Activated CD4-positive, alpha-beta T cell treated with anti-CD3 and anti-CD28 coated beads for 24 hours (primary cell): ENCODE measurements at places on chromosomes 3 and 15.

- DNase-seq: no peak
These were observed 146.5 kb upstream of the SLC6A11 start for GRCh38 chr3:10669490-10670048.

- DNase-seq: no peak
These were observed 30.7 kb upstream of the USP3 start for GRCh38 chr15:63473749-63473998.

DNA sequence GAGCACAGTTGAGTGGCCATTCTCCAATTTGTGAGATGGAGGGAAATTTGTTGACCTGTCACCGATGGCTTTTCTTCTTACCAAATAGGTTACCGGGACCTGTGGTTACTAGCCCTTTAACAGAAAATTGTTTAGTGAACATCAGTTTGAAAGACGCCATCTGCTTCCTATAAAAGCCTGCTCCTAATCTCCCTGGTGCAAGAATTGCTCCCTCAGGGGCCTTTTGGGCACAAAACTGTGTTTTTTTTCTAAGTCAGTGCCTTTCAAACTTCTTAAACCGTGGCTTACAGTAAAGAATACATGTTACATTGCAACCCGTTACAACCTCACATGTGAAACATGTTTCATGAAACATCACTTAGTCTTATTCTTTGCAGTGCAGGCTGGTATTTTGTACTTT, 15.0 kb downstream of the CACNA2D3 start:
- DNase-seq: no peak

- no peak for DNase-seq
These were observed 299.5 kb upstream of the KCNMB2 start for GRCh38 chr3:178236555-178237277.

- no peak for DNase-seq
These were observed 459.9 kb downstream of the RAP2B start for GRCh38 chr3:153621953-153622352.

DNA sequence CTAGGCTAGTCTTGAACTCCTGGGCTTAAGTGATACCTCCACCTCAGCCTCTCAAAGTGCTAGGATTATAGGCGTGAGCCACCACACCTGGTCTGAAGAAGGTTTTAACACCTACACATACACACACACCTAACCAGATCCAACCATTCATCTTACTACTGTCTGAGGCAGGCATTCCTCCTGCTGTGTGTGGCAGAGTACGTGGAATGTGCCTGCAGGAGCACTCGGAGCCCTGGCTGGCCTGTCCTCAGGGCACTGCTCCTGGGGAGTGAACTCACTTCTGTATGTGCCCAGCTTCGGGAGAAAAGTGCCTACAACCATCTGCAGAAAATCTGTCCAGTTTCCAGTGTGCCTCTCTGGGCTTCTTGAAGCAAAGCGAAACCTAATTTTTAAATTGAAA, 58.2 kb upstream of the LIMD1 start:
- no peak for DNase-seq

GRCh38 chr3:196216681-196217211, 412 bp downstream of the SLC51A start:
- DNase-seq: no peak

DNA sequence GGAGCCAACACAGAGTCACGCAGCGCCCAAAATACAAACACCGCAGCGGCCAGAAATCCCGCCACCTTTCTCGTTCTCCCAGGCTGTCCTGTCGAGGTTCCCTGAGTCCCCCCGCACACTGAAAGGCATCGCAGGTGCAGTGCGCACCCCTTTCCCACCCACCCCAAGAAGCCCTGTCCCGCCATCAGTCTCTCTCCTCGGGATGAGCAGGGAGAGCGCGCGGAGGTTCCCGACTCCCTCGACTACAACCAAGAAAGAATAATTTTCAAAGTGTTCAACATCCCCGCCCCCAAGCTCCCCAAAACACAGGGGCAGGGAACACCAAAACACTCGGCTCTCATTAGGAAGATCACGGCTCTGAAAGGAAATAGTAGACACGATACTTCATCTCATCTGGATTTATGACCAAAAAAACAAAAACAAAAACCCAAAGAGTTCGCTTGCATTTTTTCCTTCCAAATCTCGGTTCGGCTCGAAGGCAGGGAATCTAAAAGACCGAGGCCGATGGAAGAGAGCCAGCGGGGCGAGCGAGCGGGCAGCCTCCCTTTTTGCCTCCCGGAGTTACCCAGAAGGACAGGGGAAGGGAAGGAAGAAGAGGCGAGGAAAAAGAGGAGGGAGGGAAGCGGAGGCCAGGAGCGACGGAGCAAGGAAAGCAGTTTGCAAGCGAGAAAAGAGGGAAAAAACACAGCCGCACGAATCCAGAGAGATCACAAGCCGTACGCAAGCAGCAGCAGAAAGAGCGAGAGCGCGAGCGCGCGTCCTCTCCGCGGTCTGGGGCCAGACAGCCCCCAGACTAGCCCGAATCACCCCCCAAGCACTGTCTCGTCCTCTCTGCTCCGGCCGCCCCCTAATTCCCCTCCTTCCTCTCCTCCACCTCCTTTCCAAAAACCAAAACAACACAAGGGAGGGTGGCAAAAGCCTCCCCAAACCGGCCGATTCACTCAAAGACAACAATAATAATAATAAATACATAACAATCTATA, 808 bp downstream of the BCL6 start:
- DNase-seq: no peak

DNA sequence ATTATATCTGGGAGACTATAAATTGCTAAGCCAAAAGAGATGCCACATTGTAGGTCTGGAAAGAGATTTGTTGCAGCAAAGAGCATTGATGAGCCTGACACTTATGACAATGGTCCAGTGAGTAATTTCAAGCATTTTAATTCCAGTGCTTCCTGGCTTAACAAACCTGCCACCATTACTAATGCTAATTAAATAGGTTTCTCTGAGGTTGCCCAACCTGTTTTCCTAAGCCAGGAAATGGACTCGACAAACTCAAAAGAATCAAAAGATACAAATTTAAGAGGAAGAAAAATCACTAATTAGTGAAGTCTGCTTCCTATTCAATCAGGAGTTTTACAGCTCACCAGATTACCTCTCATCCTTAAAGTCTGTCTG, 36.7 kb upstream of the CTDSPL start:
- DNase-seq: no peak

DNA sequence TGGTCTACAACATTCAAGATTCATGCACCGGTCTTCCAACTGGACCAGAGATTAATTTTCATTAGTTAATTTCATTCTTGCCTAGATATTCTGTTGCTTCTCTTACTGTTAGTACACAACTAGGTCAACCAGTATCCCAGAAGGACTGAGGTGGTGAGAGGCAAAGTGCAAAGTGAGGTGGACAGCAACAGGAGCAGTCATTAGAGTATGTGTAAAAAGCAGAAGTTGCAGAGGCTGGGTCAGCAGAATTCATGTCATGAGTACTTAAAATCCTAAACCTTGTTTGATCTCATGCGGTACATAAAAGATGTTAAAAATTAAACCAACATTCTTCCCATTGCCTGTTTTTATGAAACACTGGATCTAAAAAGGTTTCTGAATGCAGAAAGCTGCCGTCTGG, 46.7 kb downstream of the PARP14 start:
- no peak for DNase-seq

GRCh38 chr15:36671017-36671416, 91.6 kb downstream of the CDIN1 start:
- DNase-seq: no peak

GRCh38 chr3:4271834-4272233, 31.3 kb upstream of the SETMAR start:
- DNase-seq: no peak

DNA sequence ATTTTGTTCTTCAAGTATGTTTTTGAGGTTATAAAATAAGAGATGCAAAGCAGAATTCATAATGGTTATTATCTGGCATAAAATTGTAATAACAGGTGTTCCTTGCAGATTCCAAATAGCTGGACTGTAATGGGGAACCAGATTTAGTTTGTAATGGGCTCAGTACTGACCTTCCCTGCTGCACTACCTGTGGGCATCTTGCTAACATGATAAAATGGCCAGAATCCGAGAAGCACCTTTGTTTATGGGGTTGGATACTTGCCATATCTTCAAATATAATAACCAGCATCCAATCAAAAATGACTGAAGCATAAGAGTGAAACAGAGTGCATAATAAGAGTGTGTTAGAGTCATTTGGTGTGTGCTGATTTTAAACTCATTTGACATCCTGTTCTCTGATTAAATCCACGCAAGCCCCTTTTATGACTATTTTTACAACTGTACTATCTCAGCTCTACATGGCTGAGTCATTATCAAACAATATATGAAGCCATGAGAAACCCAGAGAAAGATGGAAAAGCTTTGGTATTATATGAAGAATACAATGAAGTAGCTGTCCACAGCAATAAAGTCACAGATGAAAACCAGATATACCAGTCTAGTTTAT, 292.4 kb downstream of the CNTN4 start:
- DNase-seq: no peak
